ENCODE measurements at places on chromosomes 7 and 10. TPM values are rescaled to one million over a fixed set of nuclear protein-coding genes. Genes with fewer than 3 reads are reported as not detected.

GRCh38 chr10:30902621-30903396, 128.9 kb downstream of the ZNF438 start:
- no peak for DNase-seq

- DNase-seq, result no peak
Observed at GRCh38 chr7:135330088-135330487, 96.5 kb downstream of the STRA8 start.

DNA sequence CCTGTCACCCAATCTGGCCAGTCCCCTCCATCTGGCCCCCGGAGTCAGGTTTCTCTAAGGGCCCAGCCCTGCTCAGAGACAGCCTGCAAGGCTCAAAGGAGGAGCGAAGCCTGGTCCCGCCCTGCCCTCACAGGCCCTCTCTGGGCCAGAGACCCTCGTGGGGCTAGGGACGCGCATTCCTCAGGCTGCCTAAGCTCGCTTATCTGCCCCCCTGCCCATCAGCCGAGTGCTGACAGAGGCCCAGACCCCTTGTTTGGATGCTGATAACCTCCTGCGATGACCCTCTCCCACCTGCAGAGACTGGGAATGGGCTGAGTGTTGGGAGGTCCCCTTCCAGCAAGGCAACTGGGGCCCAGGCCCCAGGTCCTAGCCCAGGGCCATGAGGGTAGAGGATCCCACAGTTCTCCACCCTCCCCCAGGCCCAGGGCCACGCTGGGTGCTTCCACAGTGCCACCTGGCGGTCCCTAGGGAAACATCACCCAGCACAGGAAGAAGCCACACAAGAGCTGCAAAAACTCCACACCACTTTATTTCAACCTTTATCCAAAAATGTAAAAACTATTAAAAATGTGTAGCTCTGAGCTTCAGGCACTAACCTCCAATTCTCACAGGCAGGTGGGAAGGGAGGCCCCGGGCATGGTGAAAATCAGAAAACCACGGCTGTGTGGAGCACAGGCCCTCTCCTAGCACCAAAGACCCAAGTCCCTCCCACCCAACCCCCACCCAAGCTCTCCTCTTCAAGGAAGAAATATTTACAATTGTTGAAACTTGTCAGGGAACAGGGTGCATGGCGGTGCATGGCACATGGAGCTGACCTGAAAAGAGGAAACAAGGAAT, 2.2 kb downstream of the NPM3 start:
- peak; percentile 53 for DNase-seq

- DNase-seq, result peak; percentile 55
Observed at GRCh38 chr10:79239275-79239779, 107.9 kb upstream of the PPIF start.

DNA sequence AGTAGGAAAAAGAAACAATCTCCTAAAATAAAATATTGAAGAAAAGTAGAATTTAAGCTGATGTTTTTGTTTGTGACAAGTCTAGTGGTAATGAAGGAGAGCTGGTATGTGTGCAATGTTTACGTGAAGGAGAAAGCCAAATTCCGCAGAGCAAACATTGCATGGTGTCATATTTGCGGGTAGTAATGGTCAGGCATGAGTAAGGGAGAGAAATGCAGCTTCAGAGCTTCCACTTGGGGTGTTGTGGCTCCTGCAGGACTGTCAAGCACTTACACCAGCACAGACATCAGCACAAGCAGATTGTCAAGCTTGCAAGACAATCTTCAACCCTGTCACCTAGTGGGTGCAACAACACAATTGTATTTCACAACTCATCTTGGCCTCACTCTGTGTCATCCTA, 136.5 kb upstream of the ETV1 start:
- no peak for DNase-seq

GRCh38 chr7:148334959-148335577, 255.5 kb upstream of the C7orf33 start:
- peak; percentile 65 for DNase-seq

TAS2R41 gene
- not detected for total RNA-seq

SGCE gene
- 16.8 TPM for total RNA-seq

- DNase-seq, result no peak
Observed at GRCh38 chr7:144497282-144497681, 93.8 kb upstream of the NOBOX start.

DNA sequence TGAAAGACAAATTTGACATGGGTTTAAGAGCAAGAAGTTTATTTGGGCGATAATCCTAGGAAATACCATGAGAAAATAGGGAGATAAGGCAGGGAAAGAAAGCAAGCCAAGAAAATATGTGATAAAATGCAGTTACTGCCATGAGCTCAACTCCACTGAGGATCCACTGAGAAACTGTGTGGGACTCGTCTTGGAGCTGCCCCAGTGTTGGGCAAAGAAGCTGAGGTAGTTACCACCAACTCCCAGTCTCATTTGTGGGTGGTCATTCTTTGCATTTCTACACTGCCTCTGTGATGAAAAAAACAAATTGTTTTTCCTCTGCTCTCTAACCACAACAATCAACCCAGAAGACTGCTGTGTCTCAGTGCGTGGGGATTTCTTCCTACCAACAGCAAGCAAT, 498.2 kb downstream of the PLXDC2 start:
- no peak for DNase-seq

Measured in MG63 (cell line).